ENCODE measurements at places on chromosomes 3 and 15.

DNA sequence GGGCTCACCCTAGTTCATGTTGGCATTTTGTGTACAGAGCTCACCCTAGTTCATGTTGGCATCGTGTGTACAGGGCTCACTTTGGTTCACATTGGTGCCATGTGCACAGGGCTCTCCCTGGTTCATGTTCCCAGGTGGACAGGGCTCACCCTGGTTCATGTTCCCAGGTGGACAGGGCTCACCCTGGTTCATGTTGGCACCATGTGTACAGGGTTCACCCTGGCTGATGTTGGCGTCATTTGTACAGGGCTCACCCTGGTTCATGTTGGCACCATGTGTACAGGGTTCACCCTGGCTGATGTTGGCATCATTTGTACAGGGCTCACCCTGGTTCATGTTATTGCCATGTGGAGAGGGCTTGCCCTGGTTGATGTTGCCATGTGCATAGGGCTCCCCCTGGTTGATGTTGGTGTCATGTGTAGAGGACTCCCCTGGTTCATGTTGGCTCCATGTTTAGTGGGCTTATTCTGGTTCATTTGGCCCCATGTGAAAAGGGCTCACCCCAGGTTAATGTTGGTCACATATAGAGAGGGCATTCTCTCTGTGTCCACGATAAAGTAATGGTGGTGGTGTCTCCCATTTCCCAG lies 31.7 kb upstream of the NR2C2 start:
- no peak for DNase-seq

GRCh38 chr3:38524141-38524739 lies 28.1 kb downstream of the EXOG start:
- DNase-seq: no peak

DNA sequence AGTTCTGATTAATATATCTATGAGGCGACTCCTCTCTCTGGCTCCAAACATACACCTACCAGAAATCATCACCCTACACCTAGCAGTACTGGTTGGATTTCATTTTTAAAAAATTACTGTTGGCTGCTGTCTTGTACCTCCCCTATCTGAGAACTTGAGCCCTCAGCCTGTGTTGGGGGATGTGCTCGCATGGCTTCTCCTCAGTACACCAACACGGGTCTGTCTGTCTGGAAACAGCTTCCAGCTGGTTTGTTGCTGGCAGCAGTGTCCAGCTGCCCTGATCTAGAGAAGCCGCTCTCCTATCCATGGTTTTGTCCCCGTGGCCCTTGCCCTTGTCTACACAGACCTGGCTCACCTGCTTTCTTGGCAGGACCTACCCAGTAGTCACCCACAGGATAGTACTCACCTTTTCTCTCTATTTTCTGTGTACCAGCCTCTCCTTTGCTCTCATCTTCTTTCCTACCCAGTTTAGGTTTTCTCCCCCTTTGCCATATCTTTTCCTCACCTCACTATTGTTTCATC lies 43.2 kb upstream of the NEDD4 start:
- DNase-seq: no peak

GRCh38 chr15:77909182-77909940 lies 168.2 kb downstream of the TBC1D2B start:
- DNase-seq: no peak

DNA sequence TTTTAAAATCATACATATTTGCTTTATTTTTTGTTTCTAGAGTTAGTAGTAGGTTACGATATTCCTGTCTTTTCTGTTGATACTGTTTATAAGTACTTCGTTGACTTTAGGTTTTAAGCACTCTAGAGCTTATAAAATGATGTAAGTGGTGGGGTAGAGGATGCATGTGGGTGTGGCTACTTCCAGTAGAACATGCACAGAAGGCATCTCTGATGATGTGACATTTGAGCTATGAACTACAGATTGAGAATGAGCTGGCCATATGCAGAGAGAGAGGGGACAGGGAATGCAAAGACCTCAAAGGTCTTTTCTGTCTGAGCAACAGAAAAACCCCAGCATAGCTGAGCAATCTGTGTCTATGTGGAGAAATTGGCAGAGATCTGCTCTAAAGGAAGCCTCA lies 233.9 kb upstream of the STAC start:
- DNase-seq: no peak

DNA sequence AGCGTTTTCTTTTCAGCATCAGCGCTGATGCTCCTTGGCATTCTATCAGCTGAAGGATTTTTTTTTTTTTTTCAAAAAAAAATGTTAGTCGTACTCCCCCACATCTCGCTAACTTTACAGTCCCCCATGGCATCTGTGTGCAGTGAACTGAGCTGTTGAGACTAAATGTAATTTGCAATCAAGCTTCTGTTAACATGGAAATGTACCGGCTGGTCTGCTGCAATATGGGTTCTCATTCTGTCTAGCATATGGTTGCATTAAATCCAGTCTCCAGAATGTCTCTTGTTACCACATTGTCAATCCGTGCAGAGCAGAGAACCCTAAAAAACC lies 32.2 kb upstream of the TPRG1 start:
- no peak for DNase-seq

GRCh38 chr3:186694288-186695032 lies 22.7 kb upstream of the KNG1 start:
- no peak for DNase-seq

DNA sequence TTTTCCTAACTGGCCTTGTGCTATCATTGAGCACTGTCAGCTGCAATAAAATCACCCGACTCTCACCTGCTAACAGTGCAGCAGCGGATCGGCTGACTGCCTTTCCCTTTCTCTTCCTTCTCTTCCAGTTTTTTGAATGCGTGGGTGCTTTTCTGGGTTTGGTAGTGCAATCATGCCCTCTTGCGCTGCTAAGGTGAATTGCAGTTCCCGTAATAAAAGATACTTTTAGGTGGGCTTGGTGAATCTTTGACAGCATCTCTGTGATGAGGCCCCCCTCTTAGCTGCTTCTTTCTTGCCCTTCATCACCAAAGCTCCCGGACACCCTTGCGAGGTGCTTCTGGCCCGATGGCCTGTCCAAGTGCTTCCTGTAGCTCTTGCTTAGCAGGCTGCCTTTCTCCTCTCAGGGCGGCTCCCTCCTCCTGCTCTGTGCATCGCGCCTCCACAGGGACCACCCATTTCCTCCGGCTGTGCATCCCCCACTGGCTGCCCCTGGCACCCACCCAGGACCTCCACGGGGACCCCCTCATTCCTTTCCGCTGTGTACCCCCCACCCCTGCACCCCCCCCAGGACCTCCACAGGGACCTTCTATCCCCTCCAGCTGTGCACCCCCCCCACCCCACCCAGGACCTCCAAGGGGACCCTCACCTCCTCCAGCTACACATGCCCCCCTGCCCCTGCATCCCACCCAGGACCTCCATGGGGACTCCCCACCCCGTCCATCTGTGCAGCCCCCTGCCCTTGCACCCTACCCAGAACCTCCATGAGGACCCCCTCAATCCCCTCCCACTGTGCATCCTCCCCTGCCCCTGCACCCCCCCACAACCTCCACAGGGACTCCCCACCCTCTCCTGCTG lies 50.8 kb upstream of the RPL32 start:
- no peak for DNase-seq

- no peak for DNase-seq
These were observed 1.0 kb upstream of the MYL3 start for GRCh38 chr3:46864061-46864881.

- no peak for DNase-seq
These were observed 457.7 kb downstream of the NAALADL2 start for GRCh38 chr3:175316799-175317198.

DNA sequence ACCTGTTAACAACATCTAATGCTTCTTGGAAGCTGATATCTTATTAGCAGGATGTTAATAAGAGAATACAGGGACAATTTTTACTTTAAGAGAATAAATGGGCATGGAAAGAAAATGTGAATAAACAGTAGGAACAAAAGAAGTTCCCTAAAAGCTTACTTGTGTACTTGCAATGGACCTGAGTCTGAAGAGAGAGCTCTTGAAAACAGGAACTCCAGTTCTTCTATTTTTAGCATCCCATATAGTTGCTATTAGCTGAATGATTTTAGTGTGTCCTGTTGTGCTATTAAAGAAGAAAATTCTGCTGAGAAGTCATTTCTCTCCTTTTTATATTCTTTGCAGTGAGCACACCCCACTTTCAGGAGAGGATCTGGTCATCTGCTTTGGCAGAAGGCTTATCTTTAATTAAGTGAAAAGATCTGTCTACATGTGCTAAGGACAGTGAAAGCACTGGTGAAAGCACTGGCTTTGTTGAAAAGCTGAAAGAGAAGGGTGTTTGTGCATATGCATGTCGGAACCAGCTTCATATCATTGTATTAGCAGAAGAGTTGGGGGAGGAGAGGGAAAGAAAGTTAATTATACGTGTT lies 1.4 kb upstream of the ST3GAL6 start:
- DNase-seq: no peak

DNA sequence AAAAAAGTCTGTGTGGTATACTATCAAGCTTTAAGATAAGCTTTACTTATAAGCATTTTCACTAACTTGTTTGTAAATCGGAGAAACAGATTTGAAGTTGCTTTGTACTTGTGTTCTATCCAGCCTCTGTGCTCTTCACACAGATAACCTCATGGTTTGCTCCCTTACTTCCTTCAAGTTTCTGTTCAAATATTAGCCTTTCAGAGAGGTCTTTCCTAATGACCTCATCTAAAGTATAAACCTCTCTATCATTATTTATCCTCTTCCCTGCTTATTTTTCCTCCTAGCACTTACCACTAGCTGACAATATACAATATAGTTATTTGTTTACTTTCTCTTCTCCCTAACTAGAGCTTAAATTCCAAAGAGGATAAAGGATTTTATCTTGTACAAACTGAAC lies 180.0 kb downstream of the CBLB start:
- no peak for DNase-seq

GRCh38 chr3:110243081-110243480 lies 828.5 kb upstream of the NECTIN3 start:
- no peak for DNase-seq

DNA sequence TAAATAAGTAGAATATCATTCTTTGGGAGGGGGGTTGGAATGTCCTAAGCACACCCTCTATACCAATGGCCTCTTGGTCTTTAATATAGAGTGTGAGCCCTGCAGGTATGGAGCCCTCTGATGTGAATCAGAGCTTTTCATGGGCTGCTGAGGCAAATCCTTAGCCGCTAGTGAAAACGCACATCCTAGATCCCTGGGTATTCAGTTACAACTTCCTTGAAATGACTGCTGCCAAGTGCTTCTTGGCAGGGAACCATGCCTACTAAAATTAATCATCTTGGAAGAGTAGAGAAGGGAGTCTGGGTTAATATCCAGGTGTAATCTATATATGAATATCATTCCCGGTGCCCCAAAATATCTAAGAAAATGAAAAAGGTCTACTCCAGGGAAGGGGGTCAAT lies 109.1 kb downstream of the POLQ start:
- no peak for DNase-seq

DNA sequence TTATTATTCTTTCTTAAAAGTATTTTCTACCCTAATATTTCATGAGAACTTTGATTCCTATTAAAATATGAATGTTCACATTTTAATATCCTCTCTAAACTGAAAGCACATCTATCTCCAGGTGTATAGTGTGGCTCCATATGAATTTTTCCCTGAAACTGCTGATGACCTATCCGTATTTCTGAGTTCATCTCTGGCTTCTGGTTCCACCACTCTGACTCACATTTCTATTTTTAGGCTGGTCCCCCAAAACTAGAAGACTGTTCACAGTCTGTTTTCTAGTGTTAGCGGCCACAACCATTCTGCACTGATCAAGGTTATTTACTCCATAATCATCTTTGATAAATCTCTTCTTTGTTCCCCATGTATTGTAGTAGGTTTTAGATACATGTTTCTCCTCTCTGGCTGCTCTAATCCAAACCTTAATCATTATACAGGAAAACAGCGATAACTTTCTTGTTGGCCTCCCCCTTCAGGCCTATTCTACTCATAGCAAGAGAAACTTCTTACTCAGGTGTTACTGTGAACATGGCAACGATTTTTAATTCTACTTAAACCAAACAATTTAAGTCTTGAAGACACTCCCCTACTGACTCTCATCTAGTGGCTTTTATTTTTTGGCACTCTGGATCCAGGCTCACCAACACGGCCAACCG lies 12.8 kb downstream of the ADPGK start:
- DNase-seq: no peak
